ENCODE measurements at places on chromosomes 12 and 14.
A peak's percentile ranks its signal among the peaks of the same experiment; 100 is the strongest.

DNA sequence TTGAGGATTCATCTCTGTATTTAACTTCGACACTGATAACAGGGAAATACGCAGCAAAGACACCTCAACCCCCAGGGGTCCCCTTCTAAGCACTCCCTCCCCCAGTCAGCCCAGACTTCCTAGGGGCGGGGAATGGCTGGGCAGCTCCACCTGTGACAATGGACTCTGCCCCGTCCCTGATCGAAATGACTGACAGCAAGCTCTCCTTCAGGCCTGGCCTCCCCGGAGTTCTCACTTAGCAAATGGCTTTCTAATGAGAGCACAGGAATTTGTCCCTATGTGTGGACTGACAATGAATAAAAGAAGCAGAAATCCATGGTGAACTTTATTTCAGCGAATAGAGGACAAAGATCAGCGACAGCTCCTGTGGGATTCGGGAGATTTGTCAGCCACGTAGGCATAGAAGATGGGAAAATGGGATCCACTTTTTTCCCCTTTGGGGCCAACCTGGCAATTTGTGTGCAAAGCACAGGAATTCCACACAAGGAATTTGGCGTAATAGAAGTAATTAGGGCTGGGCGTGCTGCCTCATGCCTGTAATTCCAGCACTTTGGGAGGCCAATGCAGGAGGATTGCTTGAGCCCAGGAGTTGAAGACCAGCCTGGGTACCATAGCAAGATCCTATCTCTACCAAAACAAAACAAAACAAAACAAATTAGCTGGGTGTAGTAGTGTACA, 63.8 kb downstream of the TNFAIP2 start:
- no peak for DNase-seq

DNA sequence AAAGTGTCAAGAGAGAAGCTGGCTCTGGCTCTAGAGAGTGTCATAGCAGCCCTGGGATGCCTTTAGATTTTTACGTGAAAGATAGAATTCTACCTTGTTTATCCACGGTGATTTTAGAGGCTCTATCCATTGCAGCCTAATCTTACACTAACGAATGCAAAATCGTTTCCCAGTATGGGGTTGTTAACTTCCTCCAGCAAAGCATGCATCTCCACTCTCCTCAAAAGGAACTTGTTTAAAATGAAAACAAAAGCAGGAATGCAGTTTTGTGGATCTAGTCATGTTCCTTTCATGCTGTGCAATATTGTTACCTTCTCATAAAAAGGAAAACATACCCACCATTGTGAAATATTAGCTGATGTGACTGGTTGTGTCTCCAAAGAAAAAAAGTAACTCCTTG, 88.4 kb downstream of the ANO2 start:
- no peak for DNase-seq

DNA sequence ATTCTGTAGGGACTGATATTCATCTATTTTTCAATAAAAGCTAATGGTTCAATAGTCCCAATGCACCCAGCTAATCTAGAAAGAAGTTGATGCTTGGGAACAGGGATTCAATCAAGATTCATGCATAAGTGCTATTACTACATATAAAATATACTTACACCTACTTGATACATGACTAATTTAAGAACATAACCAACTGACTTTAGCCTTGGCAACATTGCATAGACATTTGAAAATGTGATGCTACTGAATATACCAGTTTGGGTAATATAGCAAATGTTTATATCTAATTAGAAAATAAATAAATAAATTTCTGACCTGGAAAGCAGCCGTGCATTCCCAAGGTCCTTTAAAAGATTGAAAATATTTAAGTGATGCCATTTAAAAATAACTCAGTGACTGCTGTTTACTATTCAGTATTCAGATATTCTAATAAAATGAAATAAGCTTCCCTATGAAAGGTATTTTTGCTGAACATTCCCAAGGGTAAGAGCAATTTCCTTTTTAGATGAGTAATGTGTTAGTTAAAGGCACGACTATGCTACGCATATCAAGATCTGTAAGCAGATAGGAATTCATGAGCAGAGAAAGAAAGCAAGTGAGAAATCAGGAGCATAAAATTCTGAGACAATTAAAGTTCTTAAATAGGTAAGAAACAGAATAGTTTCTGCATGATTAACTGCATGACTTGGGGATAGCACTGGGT, 160.6 kb upstream of the SYT1 start:
- no peak for DNase-seq

DNA sequence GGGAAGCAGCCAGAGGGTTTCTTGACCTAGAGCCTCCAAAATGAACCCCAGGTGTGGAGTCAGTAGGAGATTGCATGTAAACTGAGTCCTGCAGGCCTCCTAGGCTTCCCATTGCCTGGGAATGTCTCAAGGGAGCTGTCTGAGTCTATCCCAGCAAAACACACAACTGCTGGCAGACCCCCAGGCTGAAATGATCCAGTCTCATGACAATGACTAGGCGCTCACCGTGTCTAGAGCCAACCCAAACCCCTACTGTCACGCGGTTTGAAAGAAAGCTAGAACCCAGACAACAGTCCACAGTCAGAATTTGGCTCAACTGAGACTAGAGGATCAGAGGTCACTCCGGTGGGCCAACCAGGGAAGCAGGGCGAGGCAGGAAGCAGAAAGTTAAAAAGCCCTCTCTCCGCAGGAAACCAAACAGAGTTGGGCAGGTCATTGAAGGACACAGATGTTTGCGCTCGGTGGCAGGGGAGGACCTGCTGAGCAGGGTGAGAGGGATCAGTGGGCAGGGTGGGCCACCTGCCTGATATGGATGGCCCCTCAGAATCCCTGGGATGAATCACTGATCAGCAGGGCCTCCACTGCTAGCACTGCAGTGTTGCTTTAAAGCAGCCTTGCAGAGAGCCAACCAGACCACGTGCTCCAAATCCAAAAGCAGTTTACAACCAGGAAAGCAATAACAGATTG, 23.8 kb downstream of the ACTN1 start:
- DNase-seq: no peak

DNA sequence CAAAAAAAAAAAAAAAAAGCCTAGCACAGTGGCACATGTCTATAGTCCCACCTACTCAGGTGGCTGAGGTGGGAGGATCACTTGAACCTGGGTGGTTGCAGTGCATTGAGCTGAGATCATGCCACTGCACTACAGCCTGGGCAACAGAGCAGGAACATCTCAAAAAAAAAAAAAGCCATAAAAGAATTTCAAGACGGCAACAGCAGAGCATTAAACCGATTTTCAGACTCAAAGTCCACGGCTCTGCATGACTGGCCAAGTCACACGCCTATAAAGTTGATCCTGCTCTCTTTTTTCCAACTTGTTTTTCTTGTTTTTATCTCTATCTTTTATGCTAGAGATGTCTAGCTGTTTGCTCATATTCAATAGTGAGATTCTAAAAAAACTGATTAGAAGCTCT, 45.3 kb downstream of the FBXO34 start:
- no peak for DNase-seq

- no peak for DNase-seq
Measured at GRCh38 chr12:68446384-68446783, 114.2 kb upstream of the MDM1 start.

DNA sequence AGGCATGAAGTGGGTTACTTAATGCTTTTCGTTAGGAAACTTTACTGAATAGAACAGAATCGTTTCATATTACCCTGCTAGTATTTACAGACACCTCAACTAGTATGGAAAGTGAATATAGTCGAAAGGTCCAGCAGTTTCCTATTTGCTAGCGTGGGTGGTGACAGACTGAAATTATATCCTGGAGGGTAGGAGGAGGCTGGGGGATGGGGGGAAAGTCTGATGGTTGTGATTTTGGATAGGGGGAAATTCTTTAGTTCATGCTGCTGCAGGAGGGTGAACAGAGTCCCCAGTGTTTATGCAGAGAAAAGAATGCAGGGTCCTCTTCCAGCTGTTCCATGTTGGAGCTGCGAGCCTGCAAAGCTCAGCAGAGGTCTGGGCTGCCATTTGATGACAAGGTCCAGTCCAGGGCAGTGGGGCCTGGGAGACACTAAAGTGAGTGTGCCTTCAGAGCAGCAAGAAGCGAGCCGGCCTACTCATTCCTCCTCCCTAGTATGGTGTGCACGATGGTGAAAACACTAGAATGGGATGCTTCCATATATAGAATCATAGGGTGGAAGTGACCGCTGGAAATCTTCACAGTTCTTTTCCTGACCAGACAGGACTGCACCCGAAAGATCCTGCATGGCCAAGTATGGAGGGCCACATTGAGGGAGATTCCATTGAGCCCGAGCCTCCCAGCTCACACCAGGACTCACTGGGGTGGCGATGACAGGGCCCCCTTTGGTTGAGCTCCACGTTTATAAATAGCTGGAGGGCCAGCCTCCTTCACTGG, 2.1 kb downstream of the SAMD4A start:
- no peak for DNase-seq

GRCh38 chr12:65685514-65685913, 138.8 kb upstream of the HMGA2 start:
- DNase-seq: peak; percentile 46

GRCh38 chr14:68788275-68788995, 4.4 kb downstream of the ZFP36L1 start:
- no peak for DNase-seq

GRCh38 chr12:64877363-64878004, 53.0 kb downstream of the TBC1D30 start:
- no peak for DNase-seq

DNA sequence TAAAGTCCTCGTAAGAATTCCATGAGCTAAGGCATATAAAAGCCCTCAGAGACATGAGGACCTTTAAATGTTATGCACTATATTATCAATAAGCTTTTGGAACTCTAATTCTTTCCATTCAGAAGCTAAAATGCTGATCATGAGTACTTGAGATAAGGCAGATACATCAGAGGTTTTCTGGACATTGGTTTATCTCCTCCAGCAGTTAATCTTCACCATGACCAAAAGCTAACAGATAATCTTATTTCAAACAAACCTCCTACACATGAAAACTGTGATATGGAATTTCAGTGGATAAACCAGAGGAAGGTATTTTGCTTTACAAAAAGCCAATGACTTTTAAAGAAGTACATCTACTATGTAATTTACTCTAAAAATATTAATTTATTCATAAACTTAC, 97.9 kb upstream of the BBS10 start:
- no peak for DNase-seq

- DNase-seq: peak; percentile 28
Measured at GRCh38 chr12:104669851-104670337, 213.1 kb downstream of the CHST11 start.

GRCh38 chr14:74554742-74555362, 57.2 kb downstream of the LTBP2 start:
- no peak for DNase-seq

DNA sequence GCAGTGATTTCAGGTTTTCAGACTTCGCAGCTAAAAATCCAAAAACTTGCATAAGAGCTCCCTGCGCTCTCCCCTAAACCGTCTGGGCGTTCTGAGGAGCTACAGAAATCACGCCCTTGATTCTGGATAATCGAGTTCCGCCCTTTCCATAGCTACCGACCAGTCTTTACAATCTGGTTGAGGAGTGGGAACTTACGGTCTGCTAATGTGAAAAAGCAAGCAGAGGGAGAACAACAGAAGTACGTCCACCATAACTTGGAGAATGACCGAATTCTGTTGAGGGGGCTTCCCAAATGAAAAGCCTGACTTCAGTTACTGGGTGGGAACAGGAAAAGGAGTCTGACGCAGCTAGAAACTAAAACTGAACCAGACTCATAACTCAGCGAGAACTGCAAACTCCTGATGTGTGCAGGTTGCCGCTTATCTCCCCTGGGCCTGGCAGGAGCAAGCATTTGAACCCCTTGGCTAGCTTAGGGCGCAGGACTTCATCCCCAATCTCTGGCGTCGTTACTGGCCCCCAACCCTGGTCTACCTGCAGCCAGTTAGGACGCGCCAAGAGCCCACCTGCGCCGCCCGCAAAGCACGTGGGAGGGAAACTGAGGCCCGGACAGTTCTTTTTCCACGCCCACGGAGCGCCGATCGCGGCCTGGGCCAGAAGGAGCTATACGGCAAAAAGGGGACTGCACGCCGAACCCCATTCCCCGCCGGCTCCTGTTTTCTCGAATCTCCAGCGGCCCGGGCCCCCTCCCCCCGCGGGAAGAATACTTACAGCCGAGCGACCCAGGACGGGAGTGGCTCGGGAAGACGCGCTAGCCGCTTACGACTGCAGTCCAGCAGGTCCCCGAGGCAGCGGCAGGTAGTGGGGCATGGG, 838 bp downstream of the LRIG3 start:
- DNase-seq: no peak

- no peak for DNase-seq
Measured at GRCh38 chr14:105399466-105399775, 1.1 kb downstream of the TEX22 start.

DNA sequence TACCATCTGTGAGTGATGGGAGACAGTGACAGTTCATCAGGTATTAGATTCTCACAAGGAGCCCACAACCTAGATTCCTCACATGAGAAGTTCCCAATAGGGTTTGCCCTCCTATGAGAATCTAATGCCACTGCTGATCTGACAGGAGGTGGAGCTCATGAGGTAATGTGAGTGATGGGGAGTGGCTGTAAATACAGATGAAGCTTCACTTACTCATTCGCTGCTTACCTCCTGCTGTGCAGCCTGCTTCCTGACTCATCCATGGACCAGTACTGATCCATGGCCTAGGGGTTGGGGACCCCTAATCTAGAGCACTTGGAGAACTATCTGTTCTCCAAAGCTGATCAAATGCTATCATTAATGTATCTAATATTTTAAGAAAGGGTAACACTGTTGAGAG, 17.7 kb downstream of the CLEC2D start:
- DNase-seq: no peak

- DNase-seq: no peak
Measured at GRCh38 chr14:74586681-74587362, 25.2 kb downstream of the LTBP2 start.

- peak; percentile 6 for DNase-seq
Measured at GRCh38 chr14:24080888-24081738, 9.8 kb downstream of the CPNE6 start.

- DNase-seq: no peak
Measured at GRCh38 chr14:75119056-75119455, 7.8 kb downstream of the NEK9 start.

GRCh38 chr12:95004610-95005009, 1.1 kb upstream of the NDUFA12 start:
- peak; percentile 23 for DNase-seq

GRCh38 chr14:55354500-55354899, 57.1 kb downstream of the ATG14 start:
- DNase-seq: peak; percentile 51

- DNase-seq: no peak
Measured at GRCh38 chr12:30898846-30899245, 27.7 kb upstream of the TSPAN11 start.

- no peak for DNase-seq
Measured at GRCh38 chr12:121903202-121903601, 14.6 kb downstream of the PSMD9 start.

- no peak for DNase-seq
Measured at GRCh38 chr12:74429535-74429934, 108.1 kb upstream of the ATXN7L3B start.

DNA sequence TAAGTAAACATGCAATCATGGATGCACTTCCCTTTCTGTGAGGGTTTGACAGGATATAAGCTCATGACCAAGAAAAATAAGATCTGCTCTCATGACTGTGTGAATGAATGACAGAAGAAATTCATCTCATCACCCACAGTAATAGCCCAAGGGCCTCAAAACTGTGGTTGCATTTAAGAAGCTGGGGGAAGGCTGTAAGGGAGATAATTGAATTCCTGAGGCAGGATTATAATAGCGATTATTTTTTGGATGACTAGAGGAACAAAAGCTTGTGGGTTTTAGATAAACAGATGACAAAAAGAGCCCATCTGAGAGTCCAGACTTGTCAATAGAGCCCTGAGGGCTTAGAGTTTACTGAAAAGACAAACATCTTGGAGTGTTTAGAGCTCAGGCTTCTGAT, 161.2 kb downstream of the NTF3 start:
- no peak for DNase-seq

GRCh38 chr12:61563665-61564450, 696.3 kb upstream of the USP15 start:
- no peak for DNase-seq
